ENCODE measurements at places on chromosomes 6 and 20.

- DNase-seq = no peak
Observed at GRCh38 chr20:47705497-47705856, 79.8 kb downstream of the SULF2 start.

DNA sequence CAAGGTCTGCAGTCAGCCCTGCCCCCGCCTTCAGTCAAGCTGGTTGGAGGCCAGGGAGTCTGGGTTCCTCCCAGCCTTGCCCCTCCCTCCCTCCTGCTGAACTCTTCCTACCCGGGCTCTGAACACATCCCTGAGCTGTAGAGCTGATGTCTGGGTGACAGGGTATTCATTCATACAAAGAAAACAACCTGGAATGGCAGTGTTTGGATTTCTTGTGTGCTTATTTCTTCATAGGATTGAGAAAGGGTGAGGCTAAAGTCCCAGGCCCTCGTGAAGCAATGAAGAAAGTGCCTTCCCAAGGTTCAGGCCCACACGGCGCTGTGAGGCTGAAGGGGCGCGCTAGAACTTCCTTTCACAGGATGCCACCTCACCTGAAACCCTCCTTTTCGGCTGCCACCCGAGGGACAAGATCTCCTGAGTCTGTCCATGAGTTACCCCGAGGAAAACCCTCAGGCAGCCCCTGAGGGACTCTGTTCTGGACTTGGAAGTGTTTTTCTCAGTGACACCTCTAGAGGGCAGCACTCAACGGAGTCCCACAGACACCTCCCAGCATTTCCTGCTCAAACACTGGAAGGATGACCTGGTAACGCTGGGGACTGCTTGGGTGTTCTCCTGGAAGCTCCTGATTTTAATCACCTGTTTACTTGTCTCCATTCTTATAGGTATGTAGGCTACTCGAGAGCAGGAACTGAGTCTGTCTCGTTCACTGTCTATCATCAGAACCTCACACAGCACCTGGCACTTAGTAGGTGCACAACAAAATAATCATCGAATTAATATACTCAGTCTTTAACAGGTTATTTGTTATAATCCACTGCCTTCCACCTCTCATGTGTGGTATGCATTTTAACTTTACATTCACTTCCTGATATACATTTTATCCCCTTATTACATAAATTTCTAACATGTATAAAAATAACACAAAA is 11.8 kb upstream of the GSTA1 start:
- DNase-seq = peak; percentile 56

GRCh38 chr20:59020938-59021551 is 1.8 kb downstream of the TUBB1 start:
- DNase-seq = no peak

DNA sequence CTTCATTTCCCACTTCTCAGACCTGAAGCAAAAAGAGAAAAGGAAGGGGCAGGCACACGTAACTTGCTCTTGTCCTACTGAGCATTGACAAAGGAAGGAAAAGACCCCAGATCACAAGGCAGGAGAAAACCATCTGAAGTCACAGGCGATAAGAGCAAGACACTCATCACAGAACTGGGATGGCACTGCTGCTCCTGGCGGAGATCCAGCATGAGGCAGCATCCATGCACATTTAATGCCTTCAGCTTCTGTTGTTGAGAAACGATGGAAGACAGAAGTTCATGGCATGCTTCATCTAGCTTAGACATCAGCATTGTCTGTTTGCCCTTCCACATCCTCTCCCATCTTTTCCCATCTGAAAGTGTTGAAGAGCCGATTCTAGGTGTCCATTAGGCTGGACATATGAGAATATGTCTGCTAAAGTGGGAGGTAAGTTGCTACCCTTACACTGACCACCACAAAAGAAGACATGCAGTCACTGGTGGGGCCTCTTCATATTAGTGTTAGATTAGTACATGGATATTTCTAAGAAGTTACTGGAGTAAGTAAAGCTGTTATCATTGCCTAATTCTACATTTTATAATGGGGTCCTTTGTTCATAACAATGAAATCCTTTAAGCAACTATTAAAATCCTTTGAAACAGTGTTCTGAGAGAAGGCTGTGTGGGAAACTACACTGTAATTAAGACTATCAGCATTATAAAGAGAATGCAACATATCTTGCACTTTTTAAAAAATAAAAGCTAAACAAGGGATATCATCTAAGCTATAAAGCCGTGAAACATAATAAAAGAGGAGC is 618.5 kb downstream of the C6orf118 start:
- DNase-seq = no peak

- no peak for DNase-seq
Observed at GRCh38 chr20:51873652-51874051, 71.3 kb upstream of the SALL4 start.

- DNase-seq = no peak
Observed at GRCh38 chr20:881051-881782, 34.9 kb downstream of the ANGPT4 start.
